ENCODE measurements at places on chromosomes 1 and 21. TPM values are rescaled to one million over a fixed set of nuclear protein-coding genes. Genes with fewer than 3 reads are reported as not detected.

DNA sequence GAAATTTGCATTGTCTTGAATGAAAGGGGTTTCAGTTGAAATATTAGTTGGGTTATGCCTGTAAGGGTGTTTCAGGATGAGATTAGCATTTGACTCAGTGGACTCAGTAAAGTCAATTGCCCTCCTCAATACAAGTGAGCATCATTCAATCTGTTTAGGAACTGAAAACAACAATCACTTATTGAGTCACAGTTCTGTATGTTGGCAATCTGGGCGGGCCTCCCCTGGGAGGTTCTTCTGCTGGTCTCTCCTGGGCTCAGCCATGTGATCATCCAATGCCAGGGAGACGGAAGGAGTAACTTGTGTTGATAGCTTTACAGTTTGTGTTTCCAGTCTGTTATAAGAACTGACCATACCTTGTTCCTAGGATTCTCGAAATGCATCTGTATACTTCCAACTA is 262.9 kb upstream of the RUNX1 start:
- no peak overlapping the region for H3K4me3 ChIP-seq
- DNase-seq, result no peak
- no peak overlapping the region for H3K27ac ChIP-seq
- H3K27me3 ChIP-seq, result no peaks in the 10 kb centered on the region
- no peaks in the 10 kb centered on the region for H3K36me3 ChIP-seq
- peaks cover 9% of the 10 kb centered on the region for H3K4me1 ChIP-seq

DNA sequence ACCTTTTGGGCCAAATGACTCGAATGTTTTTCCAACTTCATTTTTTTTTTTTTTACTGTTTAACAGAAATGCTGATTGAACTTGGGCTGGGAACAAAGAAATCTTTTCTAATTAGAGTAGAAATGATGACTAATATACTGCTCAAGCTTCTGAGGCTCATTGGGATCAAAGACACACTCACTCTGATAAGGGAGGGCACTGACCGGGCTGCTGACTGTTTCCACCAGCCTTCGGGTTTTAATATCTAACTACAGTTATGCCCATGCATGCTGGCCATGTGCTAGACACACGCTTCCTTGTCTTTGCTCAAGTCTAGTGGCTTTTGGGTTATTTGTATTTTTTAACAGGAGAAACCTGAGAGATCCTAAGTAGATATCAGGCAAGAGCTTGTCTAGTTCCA is 16.8 kb downstream of the ZBTB18 start:
- DNase-seq, result no peak
- no peak overlapping the region for H3K27ac ChIP-seq

DNA sequence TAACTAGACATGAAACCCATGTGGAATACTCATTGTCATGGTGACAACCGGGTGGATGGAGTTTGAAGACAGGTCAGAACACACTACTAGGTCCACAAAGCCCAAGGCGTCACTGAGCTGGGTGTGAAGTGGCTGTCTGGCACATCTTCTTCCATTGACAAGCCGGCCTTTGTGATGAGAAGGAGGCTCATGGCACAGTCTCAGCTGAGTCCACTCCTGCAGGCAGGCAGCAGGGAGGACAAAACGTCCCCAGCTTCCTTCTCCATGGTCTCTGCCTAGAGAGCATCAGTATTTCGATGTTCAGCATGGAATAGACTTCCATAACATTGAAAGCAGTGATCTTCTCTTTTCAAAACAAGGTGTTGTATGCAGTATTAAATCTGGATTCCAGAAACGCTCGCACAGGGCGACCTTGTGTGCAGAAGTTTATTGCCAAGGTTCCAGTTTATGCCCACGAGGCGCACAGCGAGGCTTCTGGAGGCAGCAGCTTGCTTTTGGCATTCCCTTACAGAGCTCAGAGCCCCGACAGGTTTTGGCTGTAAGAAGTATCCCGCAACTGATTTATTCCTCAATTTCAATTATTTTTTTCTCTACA is 104.2 kb downstream of the SIM2 start:
- H3K4me1 ChIP-seq, result no peaks in the 10 kb centered on the region
- DNase-seq, result no peak
- no peak overlapping the region for H3K4me3 ChIP-seq
- H3K27me3 ChIP-seq, result no peaks in the 10 kb centered on the region
- H3K36me3 ChIP-seq, result peaks cover 4% of the 10 kb centered on the region

DNA sequence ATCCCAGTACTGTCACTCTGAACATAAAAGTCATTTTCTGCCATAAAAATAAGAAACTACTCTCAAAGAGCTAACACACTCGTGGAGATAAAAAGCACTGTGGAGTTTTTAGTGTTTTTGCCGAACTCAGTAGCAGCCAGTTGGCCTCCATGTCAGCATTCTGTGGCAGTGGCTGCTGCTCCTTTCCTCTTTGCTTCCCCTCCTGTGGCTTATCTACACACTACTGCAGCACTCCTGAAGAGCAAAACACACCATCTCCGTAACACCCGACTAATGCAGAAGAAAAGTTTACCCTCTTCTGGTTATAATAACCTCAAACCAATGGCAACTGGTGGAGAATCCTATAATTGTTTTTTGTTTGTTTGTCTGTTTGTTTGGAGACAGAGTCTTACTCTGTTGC is 44.9 kb downstream of the RAB3GAP2 start:
- peaks cover 5% of the 10 kb centered on the region for H3K4me1 ChIP-seq
- peak overlapping the region; percentile 6 for H3K27ac ChIP-seq
- H3K4me3 ChIP-seq, result no peak overlapping the region
- peaks cover 20% of the 10 kb centered on the region for H3K36me3 ChIP-seq

The ERO1B gene
- 15.4 TPM for total RNA-seq

DNA sequence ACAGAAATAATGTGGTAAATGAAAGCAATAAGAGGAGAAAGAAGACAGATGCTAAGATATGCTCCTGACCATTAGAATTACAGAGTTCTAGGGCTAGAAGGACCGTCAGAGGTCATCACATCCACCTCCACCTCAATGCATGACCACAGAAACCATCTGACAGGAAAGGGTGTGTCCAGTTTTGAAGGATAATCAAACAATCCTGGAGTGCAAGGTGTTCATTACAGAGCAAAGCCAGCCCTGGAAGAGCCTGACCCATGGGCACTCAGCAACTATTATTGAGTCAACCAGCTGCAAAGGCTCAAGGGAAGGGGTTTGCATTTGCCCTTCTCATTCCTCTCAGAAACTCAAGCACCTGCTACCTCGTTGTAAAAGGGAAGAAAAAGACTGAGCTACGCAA is 46.4 kb downstream of the TOR1AIP2 start:
- H3K4me3 ChIP-seq, result no peak overlapping the region
- H3K4me1 ChIP-seq, result no peaks in the 10 kb centered on the region
- no peak for DNase-seq
- no peak overlapping the region for H3K27ac ChIP-seq

DNA sequence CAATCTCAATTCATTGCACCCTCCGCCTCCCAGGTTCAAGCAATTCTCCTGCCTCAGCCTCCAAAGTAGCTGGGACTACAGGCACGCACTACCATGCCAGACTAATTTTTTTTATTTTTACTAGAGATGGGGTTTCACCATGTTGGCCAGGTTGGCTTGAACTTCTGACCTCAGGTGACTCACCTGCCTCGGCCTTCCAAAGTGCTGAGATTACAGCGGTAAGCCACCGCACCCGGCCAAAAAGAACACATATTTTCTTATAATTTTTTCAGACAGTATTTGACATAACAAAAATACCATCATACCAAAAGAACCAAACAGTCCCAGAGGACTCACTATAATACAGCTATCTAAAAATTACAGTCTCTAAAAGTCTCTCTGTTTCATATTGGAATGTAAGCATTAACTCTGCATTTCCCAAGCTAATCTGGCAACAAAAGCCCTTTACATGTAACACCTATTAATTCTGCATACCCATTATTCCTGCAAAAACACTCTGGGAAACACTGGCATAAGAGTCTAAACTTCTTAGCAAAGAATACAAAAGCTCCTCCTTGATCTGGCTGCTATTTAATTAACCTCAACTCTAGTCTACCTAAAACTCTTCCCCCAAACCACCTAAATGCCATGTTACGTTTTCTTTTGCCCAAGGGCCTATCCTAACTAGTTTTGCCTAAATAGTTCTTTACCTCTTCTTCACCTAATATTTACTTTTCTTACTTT is 26.9 kb downstream of the WDR26 start:
- H3K4me3 ChIP-seq, result no peak overlapping the region
- peaks cover 32% of the 10 kb centered on the region for H3K36me3 ChIP-seq
- DNase-seq, result no peak
- peaks cover 3% of the 10 kb centered on the region for H3K4me1 ChIP-seq
- H3K27me3 ChIP-seq, result no peaks in the 10 kb centered on the region

The TFF2 gene
- not detected for total RNA-seq

The MAP3K7CL gene
- total RNA-seq, result 1.2 TPM

- no peaks in the 10 kb centered on the region for H3K27me3 ChIP-seq
- no peak overlapping the region for H3K4me3 ChIP-seq
- no peak for DNase-seq
- no peaks in the 10 kb centered on the region for H3K4me1 ChIP-seq
- no peak overlapping the region for H3K27ac ChIP-seq
- H3K36me3 ChIP-seq, result peaks cover 3% of the 10 kb centered on the region
Observed at GRCh38 chr1:1088801-1089680, 14.9 kb upstream of the RNF223 start.

DNA sequence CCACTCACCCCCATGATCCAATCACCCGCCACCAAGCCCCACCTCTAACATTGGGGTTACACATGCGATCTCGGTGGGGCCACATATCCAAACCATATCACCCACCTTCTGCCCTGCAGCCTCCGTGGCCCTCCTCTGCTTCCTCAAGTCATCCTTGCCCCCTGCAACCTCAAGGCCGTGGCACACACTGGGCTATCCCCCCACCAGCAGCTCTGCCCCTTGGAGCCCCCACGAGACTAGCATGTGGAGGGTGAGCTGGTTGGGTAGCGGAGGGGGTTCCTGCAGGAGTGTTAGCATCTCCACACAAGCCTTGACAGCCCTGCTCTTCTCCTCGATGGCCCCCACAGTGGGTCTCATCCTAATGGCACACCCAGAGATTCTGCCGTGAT is 100.8 kb downstream of the TOMM20 start:
- H3K4me1 ChIP-seq, result peaks cover 11% of the 10 kb centered on the region
- H3K36me3 ChIP-seq, result no peaks in the 10 kb centered on the region
- H3K27me3 ChIP-seq, result no peaks in the 10 kb centered on the region
- no peak overlapping the region for H3K27ac ChIP-seq
- no peak for DNase-seq

DNA sequence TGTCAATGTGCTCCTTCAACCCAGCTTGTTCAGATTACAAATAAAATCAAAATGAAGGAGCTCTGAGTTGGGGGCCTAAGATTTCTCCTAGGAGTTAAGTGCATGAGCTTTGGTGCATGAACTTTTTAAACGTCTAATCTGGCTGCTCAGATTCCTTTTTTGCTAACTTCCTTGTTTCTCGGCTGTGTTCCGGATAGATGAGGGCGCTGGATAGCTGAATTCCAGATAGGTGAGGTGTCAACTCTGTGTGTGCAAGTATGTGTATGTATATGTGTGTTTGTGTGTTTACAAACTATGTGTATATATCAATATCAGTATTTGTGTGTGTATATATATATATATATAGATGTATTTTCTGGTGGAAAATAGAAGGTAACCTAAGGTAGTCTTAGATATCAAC is 37.5 kb upstream of the RCAN3 start:
- H3K27me3 ChIP-seq, result no peaks in the 10 kb centered on the region
- peaks cover 11% of the 10 kb centered on the region for H3K4me1 ChIP-seq
- H3K4me3 ChIP-seq, result no peak overlapping the region

DNA sequence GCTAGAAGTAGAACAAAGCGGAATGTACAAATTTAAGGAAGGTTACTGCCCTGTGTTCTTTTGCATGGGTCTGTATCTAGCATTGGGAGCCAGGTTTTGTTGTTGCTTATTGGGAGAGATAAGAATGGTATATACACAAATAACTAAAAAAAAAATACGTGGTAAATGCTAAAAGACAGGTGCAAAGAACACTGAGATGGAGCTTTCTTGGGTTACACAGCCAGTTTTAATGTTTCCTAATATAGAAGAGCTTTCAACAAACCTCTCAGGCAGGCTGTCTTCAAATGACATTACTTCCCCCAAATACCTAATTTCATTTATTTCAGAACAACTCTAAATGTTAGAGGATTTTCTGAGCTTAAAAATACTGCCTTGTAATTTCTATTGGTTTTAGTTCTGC is 1.4 kb upstream of the MDM4 start:
- DNase-seq, result no peak
- peaks cover 6% of the 10 kb centered on the region for H3K36me3 ChIP-seq
- H3K27me3 ChIP-seq, result no peaks in the 10 kb centered on the region
- peaks cover 3% of the 10 kb centered on the region for H3K4me1 ChIP-seq
- H3K27ac ChIP-seq, result no peak overlapping the region

- H3K27me3 ChIP-seq, result no peaks in the 10 kb centered on the region
- peaks cover 30% of the 10 kb centered on the region for H3K4me1 ChIP-seq
- H3K27ac ChIP-seq, result no peak overlapping the region
- no peak for DNase-seq
Observed at GRCh38 chr1:109996476-109996875, 11.9 kb downstream of the AHCYL1 start.

Data from progenitor cell of endocrine pancreas (in vitro differentiated cells).